ENCODE measurements at places on chromosomes 11 and 22. TPM values are rescaled to one million over a fixed set of nuclear protein-coding genes. Genes with fewer than 3 reads are reported as not detected.

DNA sequence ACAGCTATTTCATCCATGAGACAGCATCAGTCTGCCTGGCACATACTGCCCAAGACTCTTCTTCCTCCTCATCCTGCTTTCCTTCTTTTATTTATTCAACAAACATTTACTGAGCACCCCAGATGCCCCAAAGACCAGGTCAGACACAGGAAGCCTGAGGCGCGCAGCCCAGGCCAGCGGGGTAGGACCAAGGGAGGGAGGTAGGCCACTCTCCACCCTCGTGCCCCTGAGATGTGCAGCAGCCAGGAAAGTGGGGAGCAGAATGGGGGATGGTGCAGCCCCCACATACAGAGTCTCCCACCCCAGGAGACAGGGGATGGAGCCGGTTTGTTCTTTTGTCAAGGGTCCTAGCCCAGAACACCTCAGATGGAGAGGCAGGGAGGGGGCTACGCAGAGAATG is 4.2 kb upstream of the IL2RB start:
- H3K4me3 ChIP-seq = no peak overlapping the region
- no peaks in the 10 kb centered on the region for H3K27me3 ChIP-seq

The NTM gene
- total RNA-seq = 5.3 TPM

The TREH gene
- total RNA-seq = not detected

- no peaks in the 10 kb centered on the region for H3K4me1 ChIP-seq
- no peaks in the 10 kb centered on the region for H3K27me3 ChIP-seq
- DNase-seq = no peak
- H3K4me3 ChIP-seq = no peak overlapping the region
- H3K36me3 ChIP-seq = peaks cover 7% of the 10 kb centered on the region
- H3K27ac ChIP-seq = no peak overlapping the region
Measured at GRCh38 chr11:129944696-129945095, 49.3 kb upstream of the NFRKB start.

DNA sequence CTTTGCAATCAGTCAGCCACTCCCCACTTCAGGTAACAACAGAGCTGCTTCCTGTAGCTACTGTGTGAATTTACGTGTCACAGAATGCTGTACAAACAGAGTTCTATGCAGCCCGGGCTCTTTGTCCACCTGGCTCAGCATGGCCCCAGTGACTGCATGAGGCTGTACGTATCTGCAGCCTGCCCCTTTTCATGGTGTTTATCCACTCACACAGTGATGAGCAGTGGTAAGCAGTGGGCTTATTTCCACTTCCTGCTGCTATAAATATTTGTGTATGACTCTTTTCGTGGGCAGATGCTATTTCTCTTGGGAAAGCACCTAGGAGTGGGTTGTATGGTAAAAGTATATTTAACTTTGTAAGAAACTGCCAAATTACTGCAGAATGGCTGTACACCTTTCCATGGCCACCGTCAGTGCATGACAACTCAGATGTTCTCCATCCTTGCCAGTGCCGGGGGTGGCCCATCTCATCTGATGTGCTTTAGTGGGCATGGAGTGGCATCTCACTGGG is 43.3 kb downstream of the MYEOV start:
- H3K27me3 ChIP-seq = no peaks in the 10 kb centered on the region
- H3K4me1 ChIP-seq = no peaks in the 10 kb centered on the region
- H3K36me3 ChIP-seq = no peaks in the 10 kb centered on the region
- no peak overlapping the region for H3K27ac ChIP-seq
- DNase-seq = no peak
- H3K4me3 ChIP-seq = no peak overlapping the region

- H3K36me3 ChIP-seq = no peaks in the 10 kb centered on the region
- H3K27me3 ChIP-seq = no peaks in the 10 kb centered on the region
- H3K4me3 ChIP-seq = no peak overlapping the region
- no peak for DNase-seq
- no peak overlapping the region for H3K27ac ChIP-seq
Measured at GRCh38 chr11:31986201-31986889, 104.5 kb upstream of the RCN1 start.

DNA sequence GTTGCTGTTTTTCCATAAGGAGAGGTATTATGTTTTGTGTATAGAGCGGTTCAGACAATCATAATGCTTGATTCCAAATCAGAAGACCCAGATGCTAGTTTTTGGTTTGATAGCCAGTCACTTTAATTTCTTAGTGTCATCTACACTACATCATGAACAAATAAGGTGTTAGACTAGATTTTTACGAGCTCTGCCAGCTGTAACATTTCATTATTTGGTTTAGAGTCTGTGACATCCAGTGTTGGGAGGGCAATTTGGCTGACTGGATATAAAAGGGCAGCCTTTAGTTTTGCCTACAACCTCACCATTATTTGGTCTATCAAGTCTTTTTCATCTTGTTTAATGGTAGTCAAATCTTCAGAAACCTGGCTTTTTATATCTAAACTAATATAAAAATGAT is 30.2 kb upstream of the FBXO3 start:
- H3K4me3 ChIP-seq = no peak overlapping the region
- H3K4me1 ChIP-seq = no peaks in the 10 kb centered on the region
- no peak for DNase-seq
- H3K27ac ChIP-seq = no peak overlapping the region
- H3K36me3 ChIP-seq = no peaks in the 10 kb centered on the region

GRCh38 chr11:9015677-9016076 is 11.9 kb upstream of the NRIP3 start:
- H3K27ac ChIP-seq = no peak overlapping the region
- H3K4me3 ChIP-seq = no peak overlapping the region
- peaks cover 2% of the 10 kb centered on the region for H3K27me3 ChIP-seq
- no peaks in the 10 kb centered on the region for H3K36me3 ChIP-seq
- H3K4me1 ChIP-seq = no peaks in the 10 kb centered on the region
- DNase-seq = no peak

The XRRA1 gene
- 23.4 TPM for total RNA-seq

DNA sequence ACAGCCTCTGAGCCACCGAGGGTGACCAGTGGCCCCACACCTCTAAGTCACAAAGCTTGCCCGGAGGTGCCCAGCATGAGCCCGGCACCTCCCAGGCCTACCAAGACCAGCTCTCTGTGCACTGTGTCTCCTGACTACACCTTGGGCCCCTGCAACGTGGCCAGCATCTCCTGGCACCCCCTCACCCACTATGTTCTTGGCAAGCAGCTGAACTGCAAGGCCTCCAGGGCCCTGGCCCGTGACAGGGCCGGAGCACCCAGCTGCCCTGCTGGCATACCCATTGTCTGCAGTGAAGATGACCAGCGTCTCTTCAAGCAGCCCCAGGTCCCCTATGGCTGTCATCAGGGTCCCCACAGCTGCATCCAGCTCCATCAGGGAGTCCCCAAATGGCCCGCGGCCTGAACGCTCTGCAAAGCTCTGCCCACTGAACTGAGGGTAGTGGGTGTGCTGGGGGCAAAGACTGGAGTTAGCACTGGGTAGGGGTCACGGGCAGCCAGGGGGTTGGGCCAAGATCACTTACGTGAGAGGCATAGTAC is 1.6 kb downstream of the ARSA start:
- H3K27ac ChIP-seq = no peak overlapping the region
- H3K4me3 ChIP-seq = no peak overlapping the region
- no peaks in the 10 kb centered on the region for H3K4me1 ChIP-seq

The TBX10 gene
- not detected for total RNA-seq

- no peaks in the 10 kb centered on the region for H3K36me3 ChIP-seq
- H3K4me1 ChIP-seq = no peaks in the 10 kb centered on the region
- H3K27me3 ChIP-seq = no peaks in the 10 kb centered on the region
- peak; percentile 57 for DNase-seq
- no peak overlapping the region for H3K27ac ChIP-seq
Measured at GRCh38 chr11:11155962-11156815, 196.9 kb downstream of the CSNK2A3 start.

DNA sequence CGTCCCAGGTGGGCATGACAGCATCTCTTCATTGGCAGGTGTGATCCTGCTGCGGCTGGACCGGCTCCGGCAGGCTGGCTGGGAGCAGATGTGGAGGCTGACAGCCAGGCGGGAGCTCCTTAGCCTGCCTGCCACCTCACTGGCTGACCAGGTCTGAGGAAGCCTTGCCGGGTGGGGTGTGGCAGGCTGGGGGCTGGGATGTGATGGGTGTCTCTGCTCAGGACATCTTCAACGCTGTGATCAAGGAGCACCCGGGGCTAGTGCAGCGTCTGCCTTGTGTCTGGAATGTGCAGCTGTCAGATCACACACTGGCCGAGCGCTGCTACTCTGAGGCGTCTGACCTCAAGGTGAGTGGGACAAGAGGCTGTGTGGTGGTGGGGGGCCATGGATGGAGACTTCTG is 3.5 kb downstream of the LARGE2 start:
- no peaks in the 10 kb centered on the region for H3K27me3 ChIP-seq
- H3K27ac ChIP-seq = no peak overlapping the region
- no peaks in the 10 kb centered on the region for H3K4me1 ChIP-seq
- no peaks in the 10 kb centered on the region for H3K36me3 ChIP-seq
- DNase-seq = no peak
- no peak overlapping the region for H3K4me3 ChIP-seq

DNA sequence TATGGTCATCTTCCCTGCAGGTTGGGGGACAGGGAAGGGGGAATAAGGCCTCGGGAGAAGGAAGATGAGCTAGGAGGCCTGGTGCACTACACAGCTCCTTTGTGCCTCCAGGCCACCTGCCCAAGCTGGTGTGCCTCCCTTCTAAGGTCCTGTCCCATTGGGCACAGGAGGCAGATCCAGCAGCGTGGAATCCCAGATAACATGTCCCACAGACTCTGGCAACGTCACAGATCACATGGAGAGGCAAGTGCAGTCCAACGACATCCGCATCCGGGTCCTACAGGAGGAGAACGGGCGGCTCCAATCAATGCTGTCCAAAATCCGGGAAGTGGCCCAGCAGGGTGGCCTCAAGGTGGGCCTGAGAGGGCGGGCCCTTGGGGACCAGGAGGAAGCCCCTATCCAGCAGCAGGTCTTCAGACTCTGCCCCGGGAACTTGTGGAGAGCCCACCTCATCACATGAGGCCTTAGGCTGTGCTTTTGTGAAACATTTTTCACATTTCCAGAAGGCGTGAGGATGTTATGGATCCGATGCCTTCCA is 11.8 kb downstream of the RNF215 start:
- H3K27me3 ChIP-seq = no peaks in the 10 kb centered on the region
- H3K36me3 ChIP-seq = no peaks in the 10 kb centered on the region
- H3K27ac ChIP-seq = no peak overlapping the region
- H3K4me1 ChIP-seq = no peaks in the 10 kb centered on the region

DNA sequence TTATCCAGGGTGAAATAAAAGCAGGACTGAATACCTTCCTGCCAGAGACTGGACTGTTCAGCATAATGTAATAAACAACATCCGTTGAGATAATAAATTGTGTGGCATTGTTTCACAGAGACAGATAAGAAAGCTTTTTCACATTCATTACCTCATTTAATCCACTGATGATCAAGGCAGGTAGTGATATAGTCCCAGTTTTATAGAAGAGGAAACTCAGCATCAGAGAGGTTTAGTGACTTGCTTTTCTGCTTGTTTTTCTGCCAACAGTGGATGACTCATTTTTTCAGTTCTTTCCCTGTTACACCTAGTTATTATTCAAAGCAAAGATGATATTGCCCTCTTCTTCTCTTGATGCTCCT is 4.0 kb downstream of the MYO18B start:
- no peak for DNase-seq
- H3K27ac ChIP-seq = peak overlapping the region; percentile 64
- no peaks in the 10 kb centered on the region for H3K36me3 ChIP-seq
- no peaks in the 10 kb centered on the region for H3K4me1 ChIP-seq
- H3K4me3 ChIP-seq = no peak overlapping the region

DNA sequence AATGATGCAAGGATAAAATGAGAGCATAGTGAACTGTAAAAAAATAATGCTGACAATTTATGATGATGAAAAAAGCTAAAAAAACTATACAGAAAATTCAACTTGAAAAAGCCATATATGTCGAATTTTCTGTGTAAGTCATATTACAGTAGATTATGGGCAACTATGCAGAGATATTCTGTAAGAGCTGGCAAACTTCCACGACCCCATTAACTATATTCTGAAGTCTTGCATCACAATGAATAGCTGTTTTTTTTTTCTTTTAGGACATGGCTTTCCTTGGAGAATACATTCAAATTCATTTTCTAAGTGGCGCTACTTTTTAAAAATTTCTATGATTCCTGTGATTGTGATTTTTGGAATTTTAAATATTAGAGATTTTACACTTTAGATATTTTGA is 18.4 kb downstream of the PSMD13 start:
- no peaks in the 10 kb centered on the region for H3K4me1 ChIP-seq
- H3K27ac ChIP-seq = no peak overlapping the region
- no peak overlapping the region for H3K4me3 ChIP-seq
- no peak for DNase-seq
- no peaks in the 10 kb centered on the region for H3K27me3 ChIP-seq

- H3K4me1 ChIP-seq = peaks cover 5% of the 10 kb centered on the region
- H3K36me3 ChIP-seq = no peaks in the 10 kb centered on the region
- DNase-seq = no peak
- H3K4me3 ChIP-seq = no peak overlapping the region
Measured at GRCh38 chr11:58564231-58564630, 11.4 kb downstream of the LPXN start.

The MSANTD4 gene
- total RNA-seq = 21.6 TPM

DNA sequence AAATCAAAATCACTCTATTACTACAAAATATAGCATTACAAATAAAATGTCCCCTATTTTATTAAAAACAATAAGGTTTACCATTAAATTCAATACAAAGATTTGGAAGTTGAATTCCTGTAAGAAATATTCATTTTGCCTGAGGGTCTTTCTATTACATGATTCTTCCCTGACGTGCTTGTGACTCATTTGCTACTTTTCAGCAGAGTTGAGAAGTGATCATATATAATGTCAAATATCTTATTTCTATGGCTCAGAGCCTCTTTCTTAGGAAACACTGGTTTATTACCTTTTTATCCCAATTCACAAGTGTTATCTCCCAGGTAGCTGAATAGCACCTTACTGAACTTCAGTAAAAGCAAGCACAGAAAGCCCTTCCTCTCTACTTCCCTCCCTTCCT is 65.2 kb upstream of the CNTN5 start:
- DNase-seq = no peak
- no peak overlapping the region for H3K27ac ChIP-seq
- no peaks in the 10 kb centered on the region for H3K36me3 ChIP-seq
- H3K4me3 ChIP-seq = no peak overlapping the region
- no peaks in the 10 kb centered on the region for H3K4me1 ChIP-seq

- H3K4me3 ChIP-seq = no peak overlapping the region
- DNase-seq = no peak
- H3K27me3 ChIP-seq = no peaks in the 10 kb centered on the region
- no peaks in the 10 kb centered on the region for H3K4me1 ChIP-seq
- no peak overlapping the region for H3K27ac ChIP-seq
Measured at GRCh38 chr11:130323452-130324450, 9.0 kb upstream of the ZBTB44 start.

- no peak overlapping the region for H3K4me3 ChIP-seq
- H3K27me3 ChIP-seq = peaks cover 1% of the 10 kb centered on the region
- H3K4me1 ChIP-seq = no peaks in the 10 kb centered on the region
- no peak for DNase-seq
Measured at GRCh38 chr11:100185588-100185987, 501.5 kb upstream of the ARHGAP42 start.

The DERL3 gene
- 3.9 TPM for total RNA-seq

The ANGPTL5 gene
- 1.3 TPM for total RNA-seq

DNA sequence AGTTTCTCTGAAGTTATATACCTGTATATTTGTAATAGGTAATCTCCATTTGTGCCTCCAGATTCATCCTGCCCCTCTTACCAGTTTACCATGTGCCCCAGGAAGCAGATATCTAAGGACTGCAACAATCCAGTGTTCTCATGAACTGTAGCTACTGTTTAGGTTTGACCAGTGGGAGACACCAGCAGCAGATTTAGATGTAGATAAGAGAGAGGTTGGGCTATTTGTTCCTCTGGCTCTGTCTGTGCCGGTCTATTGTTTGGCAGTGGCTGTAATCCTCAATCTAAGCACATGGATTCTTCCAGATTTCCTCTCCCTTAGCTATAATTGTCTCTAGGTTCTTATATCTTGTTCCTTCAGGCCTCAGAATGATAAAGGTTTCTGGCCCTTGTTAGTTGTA is 88.4 kb downstream of the ANO3 start:
- H3K27me3 ChIP-seq = no peaks in the 10 kb centered on the region
- no peak overlapping the region for H3K27ac ChIP-seq
- H3K4me3 ChIP-seq = no peak overlapping the region
- H3K4me1 ChIP-seq = no peaks in the 10 kb centered on the region
- H3K36me3 ChIP-seq = no peaks in the 10 kb centered on the region
